ENCODE measurements at places on chromosomes 2 and 18.

GRCh38 chr2:43408407-43409160 is 182.2 kb upstream of the ZFP36L2 start:
- DNase-seq = peak; percentile 90

GRCh38 chr2:169683054-169683424 is 11.2 kb downstream of the CFAP210 start:
- DNase-seq = no peak

GRCh38 chr2:34547340-34547739 is 948.2 kb upstream of the FAM98A start:
- no peak for DNase-seq

DNA sequence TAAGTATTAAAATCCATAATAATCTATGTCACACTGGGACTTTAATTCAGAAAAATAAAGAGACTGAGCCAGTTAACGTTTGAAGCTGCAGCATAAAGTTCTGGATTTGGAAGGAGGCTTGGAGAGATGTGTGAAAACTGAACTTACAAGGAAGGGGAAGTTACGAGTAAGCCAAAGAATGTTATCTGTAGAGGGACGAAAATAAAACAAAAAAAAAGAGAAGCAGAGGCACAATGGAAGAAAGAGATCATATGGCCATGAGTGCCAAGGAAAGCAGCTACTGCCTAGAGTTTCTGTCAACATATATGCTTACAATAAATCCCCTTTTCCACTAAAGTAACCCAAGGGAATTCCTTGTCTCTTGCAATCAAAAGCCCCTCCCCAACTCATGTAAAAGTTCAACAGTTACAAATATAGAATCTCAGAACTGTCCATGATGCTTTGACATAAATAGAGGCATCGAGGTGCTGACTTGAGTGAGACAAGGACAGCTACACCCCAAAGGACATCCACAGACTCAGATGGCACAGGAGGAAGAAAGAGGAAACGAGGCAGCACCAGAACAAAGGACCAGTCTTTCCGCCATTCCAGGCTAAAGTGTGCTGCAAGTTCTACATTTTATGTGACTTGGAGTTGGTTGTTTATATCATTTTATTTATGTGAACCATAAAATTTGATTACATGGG is 16.1 kb upstream of the ARL5A start:
- peak; percentile 25 for DNase-seq

GRCh38 chr2:48445091-48445725 is 84.7 kb upstream of the STON1 start:
- no peak for DNase-seq

DNA sequence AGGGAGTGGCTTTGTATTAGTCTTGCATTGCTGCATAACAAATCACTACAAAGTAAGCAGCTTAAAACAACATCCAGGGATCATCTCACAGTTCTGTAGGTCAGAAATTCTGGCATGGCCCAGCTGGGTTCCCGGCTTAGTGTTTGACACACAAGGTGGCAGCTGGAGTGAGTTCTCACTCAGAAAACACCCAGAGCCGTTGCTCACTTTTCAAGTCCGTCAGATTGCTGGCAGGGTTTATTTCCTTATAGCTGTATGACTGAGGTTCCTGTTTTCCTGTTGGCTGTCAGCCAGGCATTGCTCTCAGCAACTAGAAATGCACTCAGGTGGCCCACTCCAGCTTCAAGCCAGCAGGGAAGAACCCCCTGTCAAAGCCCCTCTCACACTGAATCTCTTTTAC is 324.1 kb downstream of the CCDC178 start:
- peak; percentile 30 for DNase-seq

Measured in CD14-positive monocyte (primary cell).